EH (cell line): ENCODE measurements at places on chromosomes 12 and 14.

DNA sequence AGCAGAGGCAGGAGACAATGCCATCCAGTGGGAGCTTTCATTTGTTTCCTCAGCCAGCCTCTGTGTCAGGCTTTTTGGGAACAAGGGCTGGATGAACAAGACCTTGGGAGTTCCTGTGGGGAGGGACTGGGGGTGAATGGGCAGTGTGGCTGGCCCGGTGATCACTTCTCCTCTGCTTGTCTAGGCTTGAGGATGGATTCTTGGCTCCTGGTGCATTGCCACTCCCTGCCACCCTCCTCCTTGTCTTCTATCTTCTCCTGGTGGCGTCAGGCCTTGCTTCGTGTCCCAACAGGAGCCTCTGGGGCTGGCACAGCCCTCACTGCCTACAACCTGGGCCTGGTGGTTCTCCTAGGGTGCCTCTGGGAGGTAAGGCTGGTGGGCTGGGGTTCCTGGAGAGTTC, 25.0 kb upstream of the KCNA5 start:
- no peak for DNase-seq

- no peak for DNase-seq
These were observed 353 bp upstream of the MAPK1IP1L start for GRCh38 chr14:55051165-55051422.

DNA sequence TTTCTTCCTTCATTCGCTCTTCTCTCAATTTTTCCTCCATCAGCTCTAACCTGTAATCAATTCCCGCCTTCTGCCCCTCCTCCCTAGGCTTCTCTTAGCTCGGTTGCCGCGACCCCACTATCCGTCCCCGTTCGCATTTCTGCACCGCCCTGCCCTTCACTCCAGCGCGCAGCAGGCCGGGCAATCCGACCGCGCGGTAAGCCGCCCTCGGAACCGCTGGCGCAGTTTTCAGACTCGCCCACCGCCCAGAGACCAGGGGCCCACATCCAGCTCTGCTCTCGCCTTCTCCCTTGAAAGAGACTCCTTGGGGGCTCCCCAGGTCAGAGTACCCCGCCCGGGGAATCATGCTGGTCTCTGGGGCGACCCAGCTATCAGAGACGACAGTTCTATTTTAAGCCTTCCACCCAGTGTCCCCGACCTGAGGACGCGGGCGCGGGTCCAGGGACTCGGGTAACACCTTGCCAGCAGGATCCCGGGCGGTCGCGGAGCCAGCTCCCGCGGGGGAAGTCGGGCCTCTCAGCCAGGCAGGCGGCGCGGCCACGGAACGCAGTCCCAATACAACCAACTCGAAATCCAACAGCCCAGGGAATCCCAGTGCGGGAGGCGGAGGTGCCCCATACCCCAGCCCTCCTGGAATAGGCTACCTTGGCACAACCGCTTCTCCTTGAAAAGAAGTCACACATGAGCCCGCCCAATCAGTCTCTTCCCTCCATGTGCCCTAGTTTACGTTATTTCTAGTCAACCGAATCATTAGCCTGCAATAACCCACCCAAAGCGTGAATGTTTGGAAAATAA, 5.7 kb upstream of the SLC38A4 start:
- peak; percentile 30 for DNase-seq

- no peak for DNase-seq
These were observed 17.7 kb downstream of the ERP27 start for GRCh38 chr12:14920475-14921126.

- peak; percentile 98 for DNase-seq
These were observed 25.1 kb downstream of the MOK start for GRCh38 chr14:102279688-102280348.
